ENCODE measurements at places on chromosomes 16 and 17.

- peak; percentile 71 for DNase-seq
These were observed 2.7 kb downstream of the CENPX start for GRCh38 chr17:82019690-82020571.

- no peak for DNase-seq
These were observed 165.9 kb upstream of the CHMP6 start for GRCh38 chr17:80825471-80826345.

GRCh38 chr16:89201439-89202377, 1.4 kb upstream of the SLC22A31 start:
- DNase-seq: peak; percentile 73

DNA sequence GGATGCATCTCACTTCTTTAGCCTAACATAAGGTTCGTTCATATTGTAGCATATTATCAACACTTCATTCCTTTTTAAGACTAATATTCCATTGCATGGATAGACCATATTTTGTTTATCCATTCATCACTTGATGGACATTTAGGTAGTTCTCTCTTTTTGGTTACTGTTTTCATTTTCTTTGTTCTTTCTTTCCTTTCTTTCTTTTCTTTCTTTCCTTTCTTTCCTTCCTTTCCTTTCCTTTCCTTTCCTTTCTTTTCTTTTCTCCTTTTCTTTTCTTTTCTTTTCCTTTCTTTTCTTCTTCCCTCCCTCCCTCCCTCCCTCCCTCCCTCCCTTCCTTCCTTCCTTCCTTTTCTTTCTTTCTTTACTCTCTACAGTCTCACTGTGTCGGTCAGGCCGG, 24.2 kb downstream of the PLCG2 start:
- DNase-seq: no peak

DNA sequence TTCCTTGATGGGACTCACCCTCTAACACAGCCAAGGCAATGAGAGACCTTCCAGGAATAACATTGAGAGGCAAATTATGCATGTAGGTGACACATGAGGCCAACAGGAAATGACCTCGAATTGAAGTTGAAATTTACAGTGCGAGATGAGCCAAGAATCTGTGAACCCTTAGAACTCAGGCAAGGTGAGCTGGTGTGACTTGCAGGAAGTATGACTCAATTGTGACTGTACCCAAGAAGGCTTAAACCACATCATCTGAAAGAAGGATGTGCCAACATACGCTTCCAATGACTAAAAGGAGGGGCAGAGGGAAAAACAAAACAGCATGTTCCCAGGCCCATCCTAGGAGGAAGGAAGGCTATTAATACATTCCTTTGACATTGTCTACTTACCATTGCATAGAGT, 44.8 kb downstream of the PITPNC1 start:
- peak; percentile 77 for DNase-seq

DNA sequence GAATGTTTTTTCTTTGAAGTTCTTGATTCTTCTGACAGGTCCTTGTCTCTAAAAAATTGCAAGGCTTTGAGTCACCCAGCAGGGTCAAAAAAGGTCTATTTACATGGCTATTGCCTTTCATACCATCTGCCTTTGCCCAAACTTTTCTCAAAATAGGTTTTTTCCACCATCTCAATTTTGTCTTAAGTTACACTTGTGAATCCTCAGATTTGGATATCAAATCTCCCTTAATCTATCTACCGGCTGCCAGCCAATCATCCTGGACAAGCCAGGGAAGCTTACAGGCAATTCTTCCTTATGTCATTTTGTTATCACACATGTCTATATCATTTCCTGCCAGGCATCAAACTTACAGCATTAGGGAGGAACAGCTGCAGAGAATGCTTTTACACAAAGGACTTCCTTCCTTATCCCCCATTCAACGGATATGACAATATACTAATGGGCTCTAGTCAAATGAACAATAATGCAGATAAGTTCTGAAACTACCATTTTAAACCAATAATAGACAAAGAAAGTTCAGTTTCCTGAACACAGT, 104.1 kb upstream of the CORO6 start:
- no peak for DNase-seq

DNA sequence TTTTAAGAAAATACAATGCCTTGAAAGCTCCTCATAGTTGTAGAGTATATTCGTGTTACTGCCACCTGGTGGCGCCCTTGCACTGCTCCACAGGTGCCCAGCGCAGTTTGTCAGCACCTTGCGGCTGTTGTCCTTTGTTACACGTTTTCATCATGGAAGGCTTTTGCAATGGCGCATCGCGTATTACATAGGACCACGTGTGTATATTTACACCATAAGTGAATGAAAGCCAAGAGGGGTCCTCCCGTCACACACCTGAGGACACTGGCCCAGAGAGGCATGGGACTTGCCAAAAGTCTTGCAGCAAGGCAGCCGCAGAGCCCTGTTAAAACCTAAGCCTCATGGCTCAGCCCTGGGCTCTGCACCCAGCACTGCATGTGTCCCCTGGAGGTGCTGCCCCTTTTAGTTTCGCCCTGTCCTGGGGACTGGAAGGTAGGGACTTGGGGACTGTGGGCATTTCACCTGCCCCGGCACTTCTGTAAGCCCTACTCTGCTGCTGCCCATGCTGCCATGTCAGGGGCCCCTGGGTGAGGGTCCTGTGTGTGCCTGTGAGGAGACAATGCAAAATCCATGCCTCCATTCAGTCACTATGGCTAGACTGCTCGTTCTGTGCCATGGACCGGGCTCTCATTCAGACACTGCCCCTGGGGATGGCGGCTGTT, 24.3 kb downstream of the POLR3E start:
- peak; percentile 78 for DNase-seq

GRCh38 chr17:40316571-40317344, 7.8 kb downstream of the RARA start:
- DNase-seq: no peak

GRCh38 chr16:30743716-30744115, 4.5 kb upstream of the PHKG2 start:
- no peak for DNase-seq

DNA sequence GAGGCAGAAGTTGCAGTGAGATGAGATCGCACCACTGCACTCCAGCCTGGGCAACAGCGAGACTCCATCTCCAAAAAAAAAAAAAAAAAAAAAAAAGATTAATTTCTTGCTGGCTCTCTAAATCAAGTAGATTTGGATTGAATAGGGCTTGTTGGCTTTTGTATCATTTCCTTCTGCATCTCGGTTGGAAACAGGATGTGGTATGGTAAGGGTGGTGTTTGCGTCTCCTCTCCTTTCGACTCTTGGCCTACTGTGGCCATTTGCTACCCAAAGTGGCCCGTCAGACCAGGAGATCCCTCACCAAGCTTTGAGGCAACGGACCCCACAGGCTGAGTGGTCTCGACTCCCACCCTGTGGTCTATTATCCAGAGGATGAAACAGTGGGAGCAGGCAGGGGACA, 168.0 kb upstream of the IRX3 start:
- no peak for DNase-seq

GRCh38 chr17:80777274-80777673, 214.4 kb upstream of the CHMP6 start:
- no peak for DNase-seq

DNA sequence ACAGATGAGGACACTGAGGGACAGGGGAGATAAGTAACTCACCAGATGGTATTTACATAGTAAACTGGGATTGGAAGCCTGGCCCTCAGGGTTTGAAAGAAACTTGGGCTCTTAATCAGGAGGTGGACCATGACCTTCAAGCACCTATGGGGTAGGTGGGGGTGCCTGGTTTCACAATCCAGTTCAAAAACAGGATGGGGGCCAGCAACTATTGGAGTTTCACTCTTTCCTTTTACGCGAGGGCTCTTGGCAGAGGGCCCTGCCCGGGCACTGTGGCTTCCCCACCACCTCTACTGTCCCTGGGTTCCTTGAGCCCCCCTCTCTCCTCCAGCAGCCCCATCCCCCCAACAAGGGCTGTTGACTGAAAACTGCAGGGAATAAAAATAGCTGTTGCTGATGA, 11.3 kb upstream of the PRR29 start:
- no peak for DNase-seq

DNA sequence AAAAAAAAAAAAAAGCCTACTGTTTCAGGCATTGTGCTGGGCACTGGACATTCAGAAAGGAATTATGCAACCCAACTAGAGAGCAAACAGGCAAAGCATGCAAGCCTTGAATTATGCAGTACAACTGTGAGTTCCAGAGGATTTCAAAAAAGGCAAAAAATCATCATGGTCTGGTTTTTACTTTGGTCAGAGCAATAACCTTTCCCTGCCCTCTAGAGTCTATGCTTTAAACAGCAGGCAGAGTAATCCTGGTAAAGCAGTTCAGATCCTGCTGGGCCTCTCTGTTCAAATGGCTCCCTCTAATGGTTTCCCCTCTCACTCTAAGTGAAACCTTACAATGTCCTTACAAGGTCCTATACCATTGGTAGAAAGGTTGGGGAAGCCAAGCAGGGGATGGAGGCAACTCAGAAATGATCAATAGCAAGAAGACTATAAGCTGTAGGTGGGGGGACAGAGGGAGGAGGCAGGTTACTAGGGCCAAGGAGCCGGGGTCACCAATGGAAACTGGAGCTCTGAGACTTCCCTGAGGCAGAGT, 4.6 kb upstream of the TAF15 start:
- peak; percentile 72 for DNase-seq

- DNase-seq: no peak
These were observed 32.4 kb downstream of the SNX11 start for GRCh38 chr17:48139944-48140343.

DNA sequence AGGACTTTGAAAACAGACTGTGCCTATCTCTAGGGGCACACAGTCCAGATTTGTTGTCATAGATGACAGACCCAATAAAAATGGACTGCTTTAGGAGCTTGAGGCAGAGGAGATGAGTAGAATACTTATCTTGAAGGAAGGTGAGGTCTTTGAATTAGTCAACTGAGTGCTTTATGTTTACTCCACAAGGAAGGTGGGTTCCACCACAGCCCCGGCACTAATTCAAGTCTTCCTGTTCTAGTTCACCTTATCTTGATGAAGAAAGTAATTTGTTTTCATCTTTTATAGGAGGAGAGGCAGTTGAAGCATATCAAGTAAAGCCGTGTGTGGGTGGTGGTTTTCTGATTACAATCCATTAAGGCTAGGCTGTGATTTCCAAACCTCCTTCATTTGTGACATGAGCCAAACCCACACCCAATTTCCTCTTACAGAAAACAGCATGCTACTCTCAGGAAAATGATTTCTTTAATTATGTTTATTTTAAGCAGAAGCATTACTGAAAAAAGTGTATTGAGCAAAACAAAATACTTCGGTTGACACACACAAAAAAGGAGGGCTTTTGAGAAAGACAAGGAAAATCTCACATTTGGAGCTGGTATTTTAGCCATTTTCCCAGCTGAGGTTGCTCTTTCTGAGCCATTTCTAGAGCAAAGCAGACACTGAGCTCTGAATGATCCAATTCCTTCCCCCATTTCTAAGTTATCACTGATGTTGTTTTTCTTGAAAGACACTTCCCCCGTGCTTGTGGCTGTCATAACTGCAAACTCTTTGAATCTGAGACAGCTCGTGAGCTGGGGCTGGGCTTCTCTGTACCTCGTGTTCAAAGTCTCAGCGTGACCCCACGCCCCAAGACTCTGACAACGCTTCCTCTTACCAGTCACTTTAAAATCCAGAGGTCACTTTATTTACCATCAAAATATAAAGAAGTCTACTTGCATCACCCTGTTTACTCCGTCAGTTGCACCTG, 35.4 kb downstream of the CDRT15 start:
- DNase-seq: peak; percentile 82

GRCh38 chr16:85900027-85900792, 1.2 kb downstream of the IRF8 start:
- no peak for DNase-seq

DNA sequence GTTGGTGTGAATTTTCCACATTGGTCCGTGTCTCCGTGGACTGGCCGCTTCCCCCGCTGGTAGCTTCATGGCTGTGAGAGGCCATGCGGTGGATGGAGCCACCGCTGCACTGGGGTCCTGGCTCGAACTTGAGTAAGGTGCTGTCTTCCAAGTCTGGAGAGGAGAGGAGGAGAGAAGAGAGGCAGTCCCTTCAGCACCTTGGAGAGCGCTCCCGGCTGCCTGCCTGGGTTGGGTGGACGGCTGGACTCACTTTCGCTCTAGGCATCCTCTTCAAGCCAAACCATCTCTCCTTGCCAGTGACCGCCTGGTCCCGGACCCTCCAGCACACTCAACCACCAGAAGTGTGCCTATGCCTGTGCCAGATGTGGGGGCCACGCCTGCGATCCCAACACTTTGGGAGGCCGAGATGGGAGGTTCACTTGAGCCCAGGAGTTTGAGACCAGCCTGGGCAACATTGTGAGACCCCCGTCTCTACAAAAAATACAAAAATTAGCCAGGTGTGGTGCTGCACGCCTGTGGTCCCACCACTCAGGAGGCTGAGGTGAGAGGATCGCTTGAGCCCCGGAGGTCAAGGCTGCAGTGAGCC, 6.2 kb downstream of the JPH3 start:
- peak; percentile 70 for DNase-seq

DNA sequence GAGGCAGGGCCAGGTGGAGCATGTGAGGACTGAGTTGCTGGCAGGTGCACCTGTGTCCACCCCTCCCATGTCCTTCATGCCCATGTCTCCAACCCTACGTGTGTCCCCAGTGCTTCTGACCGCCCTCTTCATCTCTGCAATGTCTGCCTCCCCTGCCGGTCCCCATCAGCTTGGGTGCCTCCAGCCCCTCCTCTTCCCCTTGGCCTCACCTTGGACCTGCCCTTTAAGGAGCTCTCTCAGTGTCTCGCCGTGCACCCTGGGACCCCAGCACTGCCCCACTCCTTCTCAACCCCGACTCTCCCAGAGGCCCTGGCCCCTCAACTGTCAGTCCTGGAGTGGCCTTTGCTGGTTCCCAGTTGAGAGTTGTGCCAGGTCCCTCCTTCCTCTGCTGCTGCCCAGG, 15.0 kb downstream of the RIPOR1 start:
- no peak for DNase-seq

- DNase-seq: peak; percentile 12
These were observed 13.7 kb downstream of the C16orf95 start for GRCh38 chr16:87303431-87303930.

DNA sequence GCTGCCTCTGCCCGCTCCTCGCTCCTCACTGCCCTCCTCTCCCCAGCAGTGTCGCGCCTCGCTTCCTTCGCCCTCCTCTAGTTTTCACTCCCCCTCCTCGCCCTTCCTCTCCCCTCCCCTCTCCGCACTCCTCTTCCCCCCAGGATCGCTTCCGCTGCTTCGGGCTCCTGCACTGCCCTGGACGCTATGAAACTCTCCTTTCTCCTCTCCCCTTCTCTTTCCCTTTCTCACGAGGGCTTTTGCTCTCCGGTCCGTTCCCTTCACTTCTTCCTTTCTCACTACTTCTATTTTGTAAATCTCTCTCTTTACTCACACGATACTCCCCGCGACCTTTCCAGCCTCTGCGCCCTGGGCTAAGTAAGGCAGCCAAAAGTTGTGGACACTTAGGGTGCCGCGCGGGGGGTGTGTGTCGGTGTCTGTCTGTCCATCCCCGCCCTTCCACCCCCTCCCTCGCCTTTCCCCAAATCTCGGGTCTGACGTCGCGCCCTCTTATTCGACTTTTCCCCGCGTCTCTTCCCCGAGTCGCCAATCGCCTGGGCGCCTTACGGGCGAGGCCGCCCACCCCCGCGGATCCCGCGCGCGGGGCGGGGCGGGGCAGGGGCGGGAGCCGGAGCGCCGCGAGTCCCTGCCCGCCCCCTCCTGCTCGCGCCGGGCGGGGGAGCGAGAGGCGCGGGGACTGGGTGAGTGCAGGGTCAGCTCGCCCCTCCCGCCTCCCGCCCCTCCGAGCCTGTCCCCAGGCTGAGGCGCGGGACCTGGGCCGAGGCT, at the start of gene IRX3:
Gene IRX3, minus strand, starts transcription at position 422 of the 765 bp plus-strand sequence. CDS start 737 bp downstream, outside the sequence.
- DNase-seq: no peak

GRCh38 chr16:57372372-57373116, at the start of gene CX3CL1:
TSS of gene CX3CL1 (plus strand) at chr16:57372490. CDS start at chr16:57372569, 79 bp downstream.
- DNase-seq: no peak

All from activated CD4-positive, alpha-beta T cell treated with anti-CD3 and anti-CD28 coated beads, Interleukin-2, amount 10 ng/mL, durations not matched to agents 7 days and 5 days (primary cell).